ENCODE measurements at places on chromosomes 11 and 22.

GRCh38 chr11:36191941-36192340 is 97.3 kb downstream of the COMMD9 start:
- no peak for DNase-seq

DNA sequence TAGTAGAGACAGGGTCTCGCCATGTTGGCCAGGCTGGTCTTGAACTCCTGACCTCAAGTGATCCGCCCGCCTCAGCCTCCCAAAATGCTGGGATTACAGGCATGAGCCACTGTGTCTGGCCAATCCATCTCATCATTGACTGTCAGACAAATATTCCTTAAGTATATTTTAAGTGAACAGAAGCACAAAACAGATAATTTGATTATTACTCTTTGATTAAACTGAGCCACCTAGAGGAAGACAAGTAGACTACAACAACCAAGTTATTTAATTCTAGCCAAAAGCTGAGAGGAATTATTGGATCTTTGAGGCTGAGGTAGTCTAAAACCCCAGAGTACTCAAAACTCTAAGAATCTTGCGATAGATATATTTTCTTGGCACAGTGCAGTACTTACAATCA is 1.2 kb downstream of the ACRV1 start:
- no peak for DNase-seq

- peak; percentile 10 for DNase-seq
These were observed 3.3 kb upstream of the RAG1 start for GRCh38 chr11:36564376-36565030.

GRCh38 chr11:73614591-73614990 is 16.7 kb upstream of the FAM168A start:
- DNase-seq, result no peak

GRCh38 chr11:128767591-128768001 is 73.7 kb downstream of the FLI1 start:
- no peak for DNase-seq

DNA sequence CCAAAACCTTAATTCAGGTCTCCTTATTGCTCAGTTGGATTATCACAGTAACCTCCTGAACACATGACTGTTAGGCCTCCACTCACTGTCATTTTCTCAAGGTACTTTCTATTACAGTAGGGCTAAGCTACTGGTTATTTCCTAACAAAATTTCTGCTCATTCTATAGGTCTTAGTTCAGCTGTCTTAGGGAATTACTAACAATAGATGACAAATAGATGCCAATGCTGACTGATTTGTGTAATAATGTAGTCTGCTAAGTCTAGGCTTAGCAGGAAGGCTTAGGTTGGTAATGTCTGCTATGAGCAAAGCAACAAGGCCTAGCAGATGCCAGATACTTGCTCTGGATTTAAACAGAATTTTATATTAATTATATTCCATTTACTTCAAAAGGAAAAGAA is 58.1 kb downstream of the RSF1 start:
- no peak for DNase-seq

DNA sequence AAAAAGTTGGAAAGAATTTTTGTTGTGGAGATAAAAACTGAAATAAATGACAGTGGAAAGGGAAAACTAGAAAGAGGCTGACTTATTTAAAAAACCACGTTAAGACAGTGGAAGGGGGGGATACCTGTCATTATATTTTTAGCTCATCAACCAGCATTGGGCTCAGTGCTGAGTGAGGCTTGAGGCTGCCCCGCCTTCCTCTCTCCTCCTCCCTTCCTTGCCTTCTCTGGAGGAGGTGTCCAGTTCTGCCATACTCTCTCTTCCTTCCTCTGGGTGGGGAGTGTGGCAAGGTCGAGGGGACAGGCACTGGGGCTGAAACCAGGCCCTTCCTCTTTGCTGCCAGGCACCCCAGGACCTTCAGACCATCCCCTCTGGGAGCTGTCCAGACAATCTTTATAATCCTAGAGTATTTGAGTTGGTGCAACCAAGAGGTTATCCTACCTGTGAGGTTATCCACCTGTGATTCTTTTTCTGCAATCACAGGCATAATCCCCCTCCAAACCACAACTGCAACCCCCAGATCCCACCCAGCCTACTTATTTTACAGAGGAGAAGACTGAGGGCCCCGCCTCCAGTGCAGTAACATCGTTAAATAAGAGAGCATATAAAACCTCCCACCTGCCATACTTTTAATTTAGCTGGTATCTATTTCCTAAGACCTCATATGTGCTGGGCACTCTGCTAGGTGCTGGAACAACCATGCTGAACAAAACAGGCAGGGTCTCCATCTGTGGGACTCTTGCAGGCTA is 578.5 kb downstream of the BUD13 start:
- DNase-seq, result no peak

Data from NCI-H2107 (cell line).